ENCODE measurements at places on chromosomes 5 and 9.
A peak's percentile ranks its signal among the peaks of the same experiment; 100 is the strongest.

- no peak for DNase-seq
These were observed 32.4 kb downstream of the ABCA1 start for GRCh38 chr9:104895572-104895971.

DNA sequence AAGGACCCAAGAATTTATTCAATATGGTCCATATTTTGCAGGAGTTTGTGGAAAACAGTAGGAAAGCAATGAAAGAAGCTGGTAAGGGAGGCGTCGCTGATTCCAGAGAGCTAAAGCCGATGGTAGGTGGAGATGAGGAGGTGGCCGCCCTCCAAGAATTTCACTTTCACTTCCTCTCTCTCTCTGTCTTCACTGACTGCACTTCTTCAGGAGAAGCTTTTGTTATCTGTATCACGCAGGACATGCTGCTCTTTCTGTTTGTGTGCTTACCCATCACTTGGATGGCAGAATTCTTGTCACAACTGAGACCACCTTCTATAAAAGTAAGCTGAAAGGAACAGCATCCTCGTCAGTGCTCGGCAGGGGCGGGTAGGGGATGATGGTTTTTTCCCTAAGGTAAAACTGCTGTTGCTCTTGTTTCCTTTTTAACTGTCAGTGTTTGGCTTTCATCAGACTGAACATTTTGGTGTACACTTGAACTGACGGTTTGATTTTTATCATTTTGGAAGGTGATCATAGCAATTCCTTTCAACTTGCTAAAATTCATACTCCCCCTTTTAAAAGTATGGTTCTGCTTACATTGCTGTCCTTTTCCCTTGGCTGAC lies 62.4 kb upstream of the FSD1L start:
- DNase-seq, result peak; percentile 53

DNA sequence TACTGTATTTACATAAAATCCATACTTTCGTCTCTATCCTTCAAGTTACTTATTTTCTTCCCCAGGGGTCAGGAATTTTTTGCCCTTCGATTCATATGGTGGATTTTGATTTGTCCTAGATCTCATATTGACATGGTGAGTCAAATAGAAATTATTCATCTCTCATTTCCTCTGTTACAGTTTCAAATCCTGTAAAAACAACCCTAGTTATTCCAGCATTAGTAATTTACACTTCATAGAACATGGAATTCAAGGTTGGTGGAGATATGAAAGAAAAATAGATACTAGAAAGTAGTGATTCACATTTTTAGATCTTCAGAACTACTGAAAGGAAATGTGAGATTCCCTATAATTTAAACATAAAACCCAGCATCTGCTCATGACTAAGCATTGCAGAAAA lies 1331.0 kb upstream of the CDH9 start:
- no peak for DNase-seq

DNA sequence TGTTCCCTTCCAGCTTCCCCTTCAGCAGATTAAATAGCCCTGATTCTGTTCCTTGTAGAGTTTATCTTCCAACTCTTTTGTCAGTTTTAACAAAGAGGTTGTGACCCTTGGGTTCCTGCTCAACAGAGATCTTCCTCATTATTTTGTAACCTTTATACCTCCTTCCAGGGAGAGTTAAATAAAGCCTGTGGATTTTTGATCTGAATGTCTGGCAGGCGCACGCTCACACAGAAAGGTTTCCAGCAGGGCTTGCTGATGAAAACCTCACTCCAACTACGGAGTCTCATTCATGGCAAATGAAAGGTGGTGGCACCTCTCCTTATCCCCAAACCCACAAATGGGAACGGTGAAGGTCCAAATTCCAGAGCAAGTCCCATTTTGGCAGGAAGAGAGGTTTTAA lies 129.0 kb downstream of the SREK1 start:
- DNase-seq, result no peak

DNA sequence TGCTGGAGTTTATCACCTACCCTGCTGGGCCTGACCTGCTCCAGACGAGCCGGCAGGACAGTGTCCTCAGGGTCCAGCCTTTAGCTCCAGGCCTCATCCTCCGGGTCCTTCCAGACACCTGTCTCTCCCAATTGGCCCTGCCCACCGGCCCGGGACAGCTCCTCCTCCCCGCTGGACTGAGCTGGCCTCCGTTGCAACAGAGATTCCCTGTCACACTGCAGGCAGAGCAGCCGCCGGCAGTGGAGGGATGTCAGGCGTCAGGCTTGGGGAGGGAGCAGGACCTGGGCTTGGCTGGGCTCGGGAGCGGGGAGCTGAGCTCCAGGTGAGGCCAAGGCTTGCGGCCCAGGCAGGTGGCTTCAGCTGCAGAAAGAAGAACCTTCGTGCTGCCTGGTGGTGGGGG lies 1.7 kb downstream of the KCNT1 start:
- DNase-seq, result no peak

GRCh38 chr9:129551393-129551973 lies 69.4 kb downstream of the C9orf50 start:
- DNase-seq, result no peak

DNA sequence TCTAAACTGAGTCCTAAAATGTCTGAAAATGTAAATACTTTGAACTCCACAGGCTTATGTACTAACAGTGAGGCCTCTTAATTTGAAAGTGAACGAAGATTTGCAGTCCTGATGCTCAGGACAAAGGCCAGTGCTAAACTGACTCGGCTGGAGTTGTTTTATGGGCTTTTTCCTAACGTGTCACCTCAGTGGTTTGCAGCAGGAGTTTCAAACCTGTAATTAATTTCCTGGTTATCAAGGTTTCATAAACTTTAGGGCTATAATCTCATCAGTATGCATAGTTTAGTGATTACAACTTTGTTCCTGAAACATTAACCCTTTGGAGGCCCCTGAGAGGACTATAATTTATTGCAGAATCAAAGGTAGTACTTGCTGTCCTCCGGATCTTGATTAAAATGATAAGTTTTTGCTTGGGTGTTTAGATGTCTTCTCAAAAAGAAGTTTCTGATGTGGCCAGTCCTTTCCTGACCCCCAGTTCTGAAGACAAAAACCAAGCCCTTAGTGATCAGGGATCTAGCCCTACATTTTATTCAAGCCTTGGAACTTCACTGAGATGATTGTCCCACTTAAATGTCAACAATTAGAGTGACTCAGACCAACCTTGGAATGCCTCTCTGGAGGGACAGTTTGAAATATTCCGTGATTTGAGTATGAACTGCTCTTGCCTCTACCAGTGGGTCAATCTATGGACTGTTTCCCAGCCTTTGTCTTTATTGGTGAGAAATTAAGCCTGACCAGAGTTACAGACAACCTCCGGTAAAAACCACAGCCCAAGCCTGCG lies 11.1 kb upstream of the S100Z start:
- DNase-seq, result no peak

DNA sequence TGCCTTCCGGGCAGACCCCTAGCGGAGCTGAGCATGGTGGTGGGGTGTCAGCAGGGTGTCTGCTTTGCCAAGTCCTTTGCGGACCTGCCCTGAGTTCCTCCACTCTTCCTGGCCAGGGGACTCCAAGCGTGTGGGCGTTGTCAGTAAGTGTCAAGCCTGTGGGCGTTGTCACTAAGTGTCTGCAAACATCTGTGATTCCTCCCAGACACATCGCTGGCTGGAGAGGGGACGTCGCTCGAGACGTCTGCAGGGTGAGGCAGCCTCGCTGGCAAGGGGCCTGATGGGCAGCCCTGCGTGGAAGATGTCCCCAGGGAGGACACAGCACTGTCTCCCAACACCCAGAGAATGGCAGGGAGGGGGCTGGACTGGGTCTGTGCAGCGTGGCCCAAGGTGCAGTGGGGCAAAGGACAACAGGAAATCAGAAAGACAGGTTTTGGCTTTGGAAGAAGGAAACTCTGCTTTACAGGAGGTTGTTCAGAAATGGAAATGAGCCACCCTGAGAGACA lies 28.8 kb downstream of the ADAMTSL2 start:
- DNase-seq, result no peak

GRCh38 chr9:111916234-111916645 lies 19.6 kb downstream of the UGCG start:
- DNase-seq, result no peak

- no peak for DNase-seq
These were observed 3.7 kb upstream of the MOB3B start for GRCh38 chr9:27533311-27533710.

GRCh38 chr5:138336952-138337684 lies 948 bp upstream of the FAM53C start:
- peak; percentile 86 for DNase-seq

DNA sequence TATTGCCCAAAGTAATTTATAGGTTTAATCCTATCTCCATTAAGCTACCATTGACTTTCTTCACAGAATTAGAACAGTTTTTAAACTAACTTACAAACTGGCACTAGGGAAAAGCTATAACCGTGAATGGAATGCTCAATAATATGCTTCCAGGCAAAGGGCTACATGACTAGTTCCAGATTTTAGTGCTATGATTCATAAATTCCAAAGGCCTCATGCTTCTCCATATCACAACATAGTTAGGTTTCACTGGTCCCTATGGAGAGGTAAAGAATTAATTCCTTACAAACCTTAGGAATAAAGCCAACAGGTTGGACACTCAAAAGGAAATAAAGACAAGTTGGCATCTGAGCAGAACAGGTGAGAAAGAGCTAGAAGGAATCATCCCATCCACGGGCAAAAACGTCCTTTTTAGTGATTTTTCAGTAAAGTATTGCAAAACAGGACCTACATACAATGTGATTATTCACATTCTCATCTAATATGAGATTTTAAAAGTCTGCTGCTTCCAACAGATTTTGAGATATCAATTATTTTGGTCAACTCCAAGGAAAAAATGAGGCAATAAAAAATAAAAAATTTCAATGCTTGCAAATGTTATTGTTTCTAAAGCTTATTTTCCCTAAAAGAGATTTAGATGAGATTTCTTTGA lies 97.0 kb upstream of the TARS1 start:
- no peak for DNase-seq

- DNase-seq, result no peak
These were observed 277.6 kb upstream of the EFNA5 start for GRCh38 chr5:107948377-107948776.

DNA sequence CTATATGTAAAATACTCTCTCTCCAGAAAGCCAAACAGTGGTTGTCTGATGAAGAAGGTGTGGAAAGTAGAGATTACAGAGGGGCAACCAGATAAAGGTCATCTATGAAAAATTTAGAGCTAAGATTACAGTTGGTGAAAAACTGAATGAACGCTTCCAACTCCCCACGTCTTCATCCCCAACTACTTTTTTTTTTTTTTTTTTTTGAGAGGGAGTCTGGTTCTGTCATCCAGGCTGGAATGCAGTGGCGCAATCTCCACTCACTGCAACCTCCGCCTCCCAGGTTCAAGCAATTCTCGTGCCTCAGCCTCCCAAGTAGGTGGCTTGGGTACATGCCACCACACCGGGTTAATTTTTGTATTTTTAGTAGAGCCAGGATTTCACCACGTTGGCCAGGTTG lies 64.3 kb downstream of the RAPGEF6 start:
- DNase-seq, result no peak

DNA sequence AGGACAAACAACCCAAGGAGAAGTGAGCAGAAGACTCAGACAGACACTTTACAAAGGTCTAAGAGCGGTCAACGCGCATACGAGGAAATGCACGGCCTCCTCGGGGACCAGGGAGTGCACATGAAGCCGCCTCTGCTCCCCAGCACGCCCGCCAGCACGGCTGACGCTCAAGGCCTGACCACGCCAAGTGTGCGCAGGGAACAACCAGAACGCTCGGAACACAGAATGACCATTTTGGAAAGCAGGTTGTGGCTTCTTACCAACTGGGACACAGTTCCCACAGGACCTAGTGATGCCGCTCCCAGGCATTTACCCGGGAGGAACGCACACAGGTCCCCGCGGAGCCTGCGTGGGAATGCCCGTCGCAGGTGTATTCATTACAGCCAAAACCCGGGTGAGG lies 191.5 kb upstream of the PPP1R26 start:
- no peak for DNase-seq

DNA sequence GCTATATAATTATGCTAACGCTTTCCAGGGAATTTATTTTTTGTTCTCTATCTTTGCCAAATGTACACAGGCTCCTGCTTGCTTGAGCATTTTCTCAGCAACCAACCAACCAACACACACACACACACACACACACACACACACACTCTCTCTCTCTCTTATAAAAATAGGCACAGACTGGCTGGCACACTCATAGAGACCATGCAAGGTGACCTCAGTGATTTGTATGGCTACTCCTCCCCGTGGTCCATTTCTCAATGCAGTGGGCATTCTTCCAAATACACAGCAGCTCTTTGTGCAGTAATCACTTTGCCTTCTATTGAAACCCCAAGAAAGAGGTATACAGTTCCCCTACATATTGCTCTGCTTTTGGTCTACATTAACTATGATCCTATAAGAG lies 416.0 kb downstream of the MAN2A1 start:
- DNase-seq, result no peak

- no peak for DNase-seq
These were observed 27.4 kb upstream of the CORO2A start for GRCh38 chr9:98219794-98220370.

DNA sequence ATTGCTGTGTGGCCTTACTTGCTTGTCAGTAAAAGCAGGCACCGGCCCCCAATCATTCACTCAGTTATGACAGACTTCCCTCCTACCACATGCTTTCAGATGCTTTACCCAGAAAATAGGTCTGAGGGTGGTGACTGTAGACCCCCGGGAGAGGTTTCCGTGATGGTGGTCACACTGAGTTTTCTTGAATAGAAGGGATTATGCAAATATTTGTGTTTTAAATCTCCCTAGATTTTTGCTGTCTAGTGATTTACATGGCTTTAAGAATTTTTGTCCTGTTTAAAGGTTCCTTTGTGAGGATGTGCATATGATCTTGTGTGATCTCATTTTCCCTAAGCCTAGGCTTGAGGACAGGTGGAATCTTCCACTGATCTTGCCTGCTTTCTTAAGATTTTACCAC lies 281.7 kb downstream of the FANCC start:
- DNase-seq, result no peak

GRCh38 chr5:154614595-154614994 lies 136.6 kb upstream of the HAND1 start:
- no peak for DNase-seq

DNA sequence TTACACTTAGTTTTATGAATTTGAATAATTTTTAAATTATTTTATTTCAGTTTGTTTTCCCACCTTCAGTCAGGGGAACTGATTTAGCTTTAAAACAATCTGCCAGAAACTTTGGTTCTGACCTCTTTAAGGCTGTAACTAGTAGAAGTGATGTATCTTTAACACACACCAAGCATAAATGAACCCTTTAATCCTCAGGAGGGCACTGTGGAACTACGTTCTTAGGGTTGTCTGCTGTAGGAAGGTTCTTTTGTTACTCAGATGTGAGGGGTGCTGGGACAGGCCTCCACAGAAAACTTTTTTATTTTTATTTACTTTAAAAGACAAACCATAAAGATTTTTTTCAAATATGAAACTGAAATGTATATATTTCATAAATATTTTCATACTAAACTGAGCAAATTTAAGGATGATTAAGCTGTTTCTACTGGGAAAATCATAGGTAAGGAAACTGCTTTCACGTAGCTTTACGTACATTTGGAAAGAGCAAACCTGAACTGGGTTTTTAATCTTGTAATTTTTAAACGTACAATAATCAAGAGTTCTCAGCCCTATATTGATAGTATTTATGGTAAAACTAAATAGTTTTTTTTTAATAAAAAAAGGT lies 5.3 kb downstream of the KLF4 start:
- DNase-seq, result peak; percentile 66
